ENCODE measurements at places on chromosomes 2 and 18.

GRCh38 chr2:239930378-239930777 lies 94.8 kb downstream of the NDUFA10 start:
- DNase-seq = no peak

GRCh38 chr18:58178511-58178910 lies 134.5 kb downstream of the NEDD4L start:
- DNase-seq = no peak

DNA sequence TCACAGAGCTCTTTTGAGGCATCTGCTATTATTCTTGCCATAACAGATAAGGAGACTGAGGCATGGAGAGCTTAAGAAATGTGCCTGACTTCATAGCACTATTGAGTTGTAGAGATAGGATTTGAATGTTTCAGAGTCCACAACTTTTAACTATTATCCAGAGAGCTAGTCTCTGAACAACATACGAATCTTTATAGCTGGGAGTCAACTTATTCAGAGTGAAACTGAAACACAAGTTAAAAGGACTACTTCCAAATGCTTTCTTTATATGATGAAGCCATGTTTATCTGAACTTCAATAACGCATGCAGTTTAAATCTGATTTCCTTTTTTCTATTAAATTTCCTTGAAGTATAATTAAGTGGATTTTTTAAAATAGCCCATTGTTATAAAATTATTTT lies 268.8 kb downstream of the IKZF2 start:
- no peak for DNase-seq

- DNase-seq = no peak
Observed at GRCh38 chr2:207362716-207363115, 167.0 kb upstream of the CREB1 start.

DNA sequence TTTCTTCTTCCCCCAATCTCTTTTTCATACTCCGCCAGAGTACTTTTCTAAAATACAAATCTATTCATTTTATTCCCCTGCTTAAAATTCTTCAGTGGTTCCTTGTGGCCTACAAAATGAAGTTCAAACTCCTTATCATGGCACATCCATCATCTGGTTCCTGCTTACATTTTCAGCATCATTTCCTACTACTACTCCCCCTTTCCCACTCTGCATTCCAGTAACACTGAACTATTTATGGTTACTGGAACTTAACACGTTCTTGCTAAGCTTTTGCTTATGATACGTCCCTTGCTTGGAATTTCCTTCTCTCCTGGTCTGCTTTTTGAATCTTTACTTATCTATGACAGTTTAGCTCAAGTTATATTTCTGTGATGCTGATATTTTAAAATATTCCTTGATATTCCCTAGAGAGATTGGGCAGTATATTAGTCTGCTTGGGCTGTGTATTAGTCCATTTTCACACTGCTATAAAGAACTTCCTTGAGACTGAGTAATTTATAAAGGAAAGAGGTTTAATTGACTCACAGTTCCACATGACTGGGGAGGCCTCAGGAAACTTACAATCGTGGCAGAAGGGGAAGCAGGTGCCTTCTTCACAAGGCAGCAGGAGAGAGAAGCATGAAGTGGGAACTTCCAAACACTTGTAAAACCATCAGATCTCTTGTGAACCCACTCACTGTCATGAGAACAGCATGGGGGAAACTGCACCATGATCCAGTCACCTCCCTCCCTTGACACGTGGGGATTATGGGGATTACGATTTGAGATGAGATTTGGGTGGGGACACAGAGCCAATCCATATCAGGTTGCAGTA lies 53.2 kb downstream of the BMPR2 start:
- no peak for DNase-seq

DNA sequence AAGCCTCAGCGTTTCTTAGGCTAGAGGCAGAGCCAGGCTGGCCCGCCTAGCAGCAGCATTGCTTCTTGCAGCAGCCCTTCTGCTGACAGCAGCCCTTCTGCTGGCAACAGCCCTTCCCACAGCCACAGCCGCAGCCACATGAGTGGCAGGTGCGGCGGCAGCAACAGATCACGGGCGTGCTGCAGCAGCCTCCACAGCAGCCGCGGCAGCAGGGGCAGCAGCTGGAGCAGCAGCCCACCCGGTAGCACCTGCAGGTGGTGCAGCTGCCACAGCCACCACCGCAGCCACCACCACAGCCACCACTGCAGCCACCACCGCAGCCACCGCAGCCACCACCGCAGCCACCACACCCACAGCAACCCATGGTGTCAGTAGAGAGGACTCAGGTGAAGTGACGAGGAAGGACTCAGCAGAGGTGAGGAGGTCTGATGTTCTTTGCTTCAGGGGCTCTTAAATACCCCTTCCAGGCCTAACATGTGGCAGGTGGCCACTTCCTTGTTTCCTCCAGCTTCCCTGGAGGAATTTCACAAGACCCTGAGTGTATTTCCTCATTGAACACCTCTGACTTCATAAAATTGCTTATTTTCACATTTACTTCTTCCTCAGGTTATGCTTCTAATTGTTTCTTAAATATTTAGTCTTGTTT lies at the start of gene SCYGR6:
Gene SCYGR6, minus strand, starts transcription at position 364 of the 646 bp plus-strand sequence. Its CDS starts 0 bp downstream, at position 364.
- no peak for DNase-seq

GRCh38 chr2:196307775-196308305 lies 136.5 kb upstream of the STK17B start:
- no peak for DNase-seq

DNA sequence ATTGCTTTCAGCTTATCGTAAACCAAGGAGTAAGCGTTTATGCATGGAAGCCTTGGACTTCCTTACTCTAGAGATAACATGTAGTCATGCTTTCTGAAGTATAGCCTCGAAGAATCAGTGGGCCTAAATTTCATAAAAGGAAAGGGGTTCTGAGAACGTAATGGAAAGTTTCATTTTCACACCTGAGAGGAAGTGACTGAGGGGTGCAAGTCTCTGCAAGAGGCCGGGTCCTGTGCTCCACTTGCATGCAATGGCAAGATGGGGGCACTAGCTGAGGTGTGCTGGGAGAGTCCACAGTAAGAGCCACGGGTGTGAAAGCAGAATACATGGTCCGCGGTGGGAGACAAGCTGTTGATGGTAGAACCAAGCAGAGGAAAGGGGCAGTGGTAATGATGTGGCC lies 36.5 kb upstream of the C1D start:
- DNase-seq = no peak

Data from NCI-H146 (cell line).